ENCODE measurements at places on chromosomes 7 and 10.

DNA sequence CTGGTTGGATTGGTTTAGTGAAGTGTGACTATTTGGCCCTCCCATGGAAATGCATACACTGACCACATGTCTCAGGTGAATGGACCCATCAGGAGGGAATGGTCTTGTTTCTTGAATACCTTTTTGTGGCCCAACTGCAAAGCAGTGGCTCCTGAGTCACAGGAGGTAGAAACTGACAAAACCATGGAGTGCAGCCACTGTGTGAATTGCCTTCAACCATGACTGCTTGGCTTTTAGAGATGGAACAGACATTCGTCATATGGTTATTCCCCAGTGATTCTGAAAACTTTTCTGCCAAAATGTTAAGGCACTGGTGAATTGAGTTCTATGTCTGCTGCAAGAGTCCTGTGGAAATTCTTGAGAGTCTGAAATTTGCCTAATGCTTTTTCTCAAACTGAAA is 64.7 kb downstream of the CDK14 start:
- DNase-seq = no peak

GRCh38 chr10:9012312-9012711 is 957.8 kb downstream of the GATA3 start:
- no peak for DNase-seq

DNA sequence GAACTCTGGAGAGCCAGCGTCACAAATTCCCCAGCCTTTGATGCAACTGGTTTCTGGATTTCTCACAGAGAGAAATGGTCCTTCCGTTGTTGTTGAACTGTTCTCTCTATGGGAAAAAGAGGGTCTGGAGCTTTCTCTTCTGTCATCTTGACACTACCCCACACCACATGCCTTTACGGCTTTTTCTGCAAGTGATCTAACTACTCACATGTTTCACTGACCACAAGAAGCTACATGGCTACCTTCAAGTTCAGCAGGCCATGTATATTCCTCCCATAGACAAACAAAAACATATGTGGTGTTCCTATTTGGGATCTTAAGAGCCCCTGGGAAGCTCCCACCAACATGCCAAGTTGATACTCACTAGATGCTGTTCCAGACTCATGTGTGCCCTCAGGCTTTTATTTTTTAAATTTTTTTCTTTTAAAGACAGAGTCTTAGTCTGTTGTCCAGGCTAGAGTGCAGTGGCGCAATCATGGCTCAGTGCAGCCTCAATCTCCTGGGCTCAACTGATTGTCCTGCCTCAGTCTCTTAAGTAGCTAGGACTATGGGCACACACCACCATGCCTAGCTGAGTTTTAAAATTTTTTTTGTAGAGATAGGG is 72.0 kb downstream of the RNF216 start:
- no peak for DNase-seq

- no peak for DNase-seq
Observed at GRCh38 chr10:30819341-30820181, 190.0 kb upstream of the LYZL2 start.

DNA sequence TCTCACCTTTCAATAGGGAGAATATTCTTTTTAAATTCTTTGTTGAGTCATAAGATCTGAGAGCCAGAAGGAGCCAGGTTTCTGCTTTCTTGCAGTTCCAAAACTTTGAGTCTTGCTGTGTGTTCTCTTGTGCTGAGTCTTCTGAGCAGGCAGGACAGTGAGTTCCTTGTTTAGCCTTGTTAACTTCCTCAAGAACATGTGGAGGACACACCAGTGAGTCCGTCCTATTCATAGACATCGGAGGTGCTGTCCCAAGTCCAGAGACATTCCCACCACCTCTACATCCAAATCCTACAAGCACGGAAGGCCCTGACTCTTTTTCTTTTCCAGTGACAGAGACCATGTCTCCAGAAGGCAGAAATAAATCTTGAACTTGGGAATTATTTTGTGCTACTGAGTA is 135.2 kb upstream of the AGK start:
- DNase-seq = no peak

GRCh38 chr7:91128683-91129348 is 135.4 kb upstream of the FZD1 start:
- DNase-seq = no peak

GRCh38 chr7:101898106-101898505 is 80.7 kb downstream of the CUX1 start:
- no peak for DNase-seq

DNA sequence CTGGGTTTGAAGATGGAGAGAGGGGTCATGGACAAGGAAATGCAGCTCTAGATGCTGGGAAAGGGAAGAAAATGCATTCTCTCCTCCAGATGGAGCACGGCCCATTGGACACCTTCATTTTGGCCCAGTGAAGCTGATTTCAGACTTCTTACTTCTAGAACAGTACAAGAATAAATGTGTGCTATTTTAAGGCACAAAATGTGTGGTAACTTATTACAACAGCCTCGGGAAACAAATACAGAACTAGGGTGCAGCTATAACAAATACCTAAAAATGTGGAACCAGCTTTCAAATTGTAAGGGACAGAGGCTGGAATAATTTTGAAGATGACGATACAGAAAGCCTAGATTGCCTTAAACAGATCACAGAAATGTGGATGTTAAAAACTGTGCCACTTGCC is 54.1 kb downstream of the CYTH3 start:
- no peak for DNase-seq

DNA sequence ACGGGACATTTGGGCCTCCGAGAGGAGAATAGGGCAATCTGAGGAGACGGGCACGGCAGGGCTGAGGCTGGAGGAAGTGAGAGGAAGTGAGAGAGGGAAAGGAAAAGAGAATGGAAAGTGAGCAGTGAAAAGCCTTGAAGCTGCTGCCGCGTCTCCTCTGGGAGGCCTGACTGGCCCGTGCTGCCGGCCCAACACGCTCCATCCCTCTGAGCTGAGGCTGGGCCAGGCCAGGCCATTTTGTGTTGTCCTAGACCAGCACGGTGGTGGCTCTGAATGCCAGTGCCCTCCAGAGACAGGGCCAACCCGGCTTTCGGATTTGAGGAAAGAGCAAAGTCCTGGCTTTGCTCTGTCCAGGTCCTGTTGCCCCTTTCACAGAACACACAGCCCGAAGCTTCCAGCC is 361.1 kb upstream of the SHH start:
- DNase-seq = no peak

DNA sequence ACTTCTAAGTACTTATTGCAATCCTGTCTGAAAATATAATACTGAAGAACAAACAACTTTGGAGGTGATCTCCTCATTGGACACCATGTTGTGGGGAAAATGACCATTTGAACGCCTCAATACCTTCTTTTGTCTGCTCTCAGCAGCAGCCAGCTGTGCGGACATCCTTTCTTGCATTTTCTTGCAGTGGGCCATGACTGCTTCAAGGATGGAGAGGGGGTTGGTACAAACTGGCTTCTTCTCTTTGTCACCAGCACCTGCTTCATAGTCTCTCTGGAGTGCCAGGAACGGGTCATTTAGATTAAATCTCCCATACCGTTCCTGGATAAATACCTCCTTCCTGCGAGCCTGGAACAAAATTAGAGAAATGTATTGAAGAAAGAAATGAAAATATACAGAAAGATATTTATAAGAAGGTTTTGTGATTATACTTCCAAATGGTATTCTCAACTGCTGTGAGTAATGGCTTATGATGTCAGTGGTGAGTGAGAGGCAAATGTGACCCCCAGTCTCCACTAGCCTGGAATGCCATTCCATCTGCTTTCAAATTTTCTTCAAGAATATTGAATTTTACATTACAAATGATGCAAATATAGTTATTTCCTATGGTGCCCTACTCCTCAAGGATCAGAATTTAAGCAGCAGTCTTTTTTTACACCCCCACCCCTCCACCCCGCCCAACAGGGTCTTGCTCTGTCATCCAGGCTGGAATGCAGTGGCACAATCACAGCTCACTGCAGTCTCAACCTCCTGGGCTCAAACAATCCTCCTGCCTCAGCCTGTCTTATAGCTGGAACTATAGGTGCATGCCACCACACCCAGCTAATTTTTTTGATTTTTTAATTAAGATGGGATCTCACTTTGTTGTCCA is 62.4 kb downstream of the CTTNBP2 start:
- DNase-seq = no peak

DNA sequence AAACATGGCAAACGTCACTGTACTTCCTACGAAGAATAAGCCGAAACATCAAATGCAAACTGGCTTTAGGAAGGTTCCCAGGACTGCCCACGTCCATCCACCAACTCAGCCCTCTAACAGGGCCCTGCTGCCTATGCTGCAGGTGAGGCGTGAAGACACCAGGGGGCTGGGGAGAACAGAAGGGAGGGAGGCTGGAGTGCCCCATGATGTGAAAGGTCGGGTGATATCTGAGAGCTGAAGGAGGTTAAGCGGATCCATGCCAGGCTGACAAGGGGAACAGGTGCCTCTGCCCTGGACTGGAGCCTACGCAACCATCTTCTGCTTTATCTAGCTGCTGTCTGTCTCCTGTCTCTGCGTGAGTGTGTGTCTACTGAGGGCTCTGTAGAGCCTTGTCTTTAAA is 40.2 kb upstream of the ATP6V0A4 start:
- DNase-seq = peak; percentile 26

DNA sequence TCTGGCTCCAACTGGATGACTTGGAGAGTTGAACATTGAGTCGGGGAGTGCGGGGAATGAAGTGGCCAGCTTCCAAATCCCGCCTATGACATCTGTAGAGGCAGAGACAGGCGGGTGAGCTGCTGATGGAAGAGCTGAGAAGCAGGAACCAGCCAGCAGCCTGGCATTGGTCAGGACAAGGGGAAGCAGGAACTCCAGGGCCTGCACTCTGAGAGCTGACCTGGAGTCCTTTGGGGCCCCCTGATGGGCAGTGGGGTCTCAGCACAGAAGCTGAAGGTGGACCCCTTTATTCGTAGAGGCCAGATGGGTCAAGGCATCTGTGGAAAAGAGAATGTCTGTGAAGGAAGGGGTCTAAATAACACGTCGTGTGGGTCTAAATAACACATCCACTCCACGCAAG is 57.0 kb downstream of the SEC61G start:
- DNase-seq = no peak

GRCh38 chr10:110947061-110947595 is 27.7 kb downstream of the SHOC2 start:
- no peak for DNase-seq

GRCh38 chr7:69700331-69700730 is 102.1 kb downstream of the AUTS2 start:
- DNase-seq = no peak

DNA sequence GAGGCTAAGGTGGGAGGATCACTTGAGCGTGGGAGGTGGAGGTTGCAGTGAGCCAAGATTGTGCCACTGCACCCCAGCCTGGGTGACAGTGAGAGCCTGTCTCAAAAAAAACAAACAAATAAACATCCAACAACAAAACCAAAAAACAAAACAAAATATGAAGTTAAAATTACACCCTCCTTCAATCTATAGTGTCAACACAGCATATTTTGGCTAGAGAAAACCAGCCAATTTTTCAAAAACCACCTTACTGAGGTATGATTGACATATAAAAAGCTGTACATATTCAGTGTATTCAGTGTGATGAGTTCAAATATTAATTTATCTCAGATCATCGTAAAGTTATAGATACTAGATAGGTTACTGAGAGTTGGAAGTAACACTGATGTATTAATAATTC is 102.4 kb downstream of the ICA1 start:
- DNase-seq = no peak

- DNase-seq = no peak
Observed at GRCh38 chr10:70765794-70766594, 19.2 kb downstream of the TBATA start.

DNA sequence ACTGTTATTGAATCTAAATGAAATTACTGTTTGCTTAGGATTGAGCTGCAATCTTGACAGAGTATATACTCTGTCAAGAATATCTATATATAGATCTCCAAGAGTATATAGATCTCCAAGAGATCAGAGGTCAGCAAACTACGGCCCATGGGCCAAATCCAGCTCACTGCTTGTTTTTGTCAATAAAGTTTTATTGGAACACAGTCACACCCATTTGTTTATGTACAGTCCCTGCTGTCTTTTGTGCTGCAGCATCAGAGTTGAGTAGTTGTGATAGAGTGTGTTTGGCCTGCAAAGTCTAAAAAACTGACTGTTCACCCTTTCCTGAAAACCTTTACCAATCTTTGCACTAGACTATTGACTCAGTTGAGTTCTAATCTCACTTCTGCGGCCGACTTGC is 66.3 kb upstream of the NPVF start:
- no peak for DNase-seq

GRCh38 chr10:15857107-15857575 is 3.2 kb downstream of the MINDY3 start:
- DNase-seq = no peak

GRCh38 chr10:122706467-122706866 is 6.8 kb upstream of the C10orf120 start:
- no peak for DNase-seq

DNA sequence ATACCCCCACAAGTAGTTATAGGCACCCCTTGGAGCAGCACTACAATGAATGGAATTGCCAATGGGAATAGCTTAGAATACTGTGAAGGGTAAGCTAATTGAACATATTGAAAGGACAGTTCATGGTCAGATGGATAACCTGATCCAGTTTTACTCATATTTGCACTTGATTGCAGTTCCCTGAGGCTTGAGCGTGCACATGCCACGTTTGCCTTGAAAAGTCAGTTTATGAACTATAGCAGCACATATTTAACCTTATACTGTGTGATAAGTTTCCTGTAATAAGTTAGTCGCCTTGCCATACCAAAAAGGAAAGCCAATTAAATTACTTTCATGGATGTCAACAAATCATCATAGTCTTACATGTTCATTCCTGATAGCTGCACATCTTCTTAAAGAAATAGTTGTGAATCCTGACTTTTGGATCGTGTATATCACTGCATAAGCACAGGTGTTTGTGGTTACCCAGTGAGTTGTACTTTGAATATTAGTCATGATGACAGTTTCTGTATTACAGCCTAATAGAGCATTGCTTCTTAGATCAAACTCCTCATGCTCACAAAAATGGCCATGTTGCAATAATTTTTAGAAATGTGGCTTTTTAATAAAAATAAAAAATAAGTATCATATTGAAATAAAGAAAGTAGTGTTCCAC is 21.6 kb downstream of the DNTT start:
- no peak for DNase-seq

DNA sequence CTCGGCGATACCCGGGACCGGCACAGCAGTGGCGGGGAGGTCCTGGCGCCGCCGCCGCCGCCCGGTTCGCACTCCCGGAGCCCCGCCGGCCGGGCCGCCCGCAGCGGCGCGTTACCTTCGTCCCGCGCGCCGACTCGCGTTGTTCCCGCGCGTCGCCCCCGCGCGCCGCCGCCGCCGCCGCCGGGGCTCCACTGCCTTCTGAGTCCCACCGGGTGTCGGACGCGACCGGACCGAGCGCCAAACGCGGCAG is at the start of gene EZH2:
TSS of gene EZH2 (minus strand) at position 243 of the 250 bp plus-strand sequence. CDS start 36,993 bp downstream, outside the sequence.
- no peak for DNase-seq
